ENCODE measurements at places on chromosomes 1 and 21. TPM values are rescaled to one million over a fixed set of nuclear protein-coding genes. Genes with fewer than 3 reads are reported as not detected.
A peak's percentile ranks its signal among the peaks of the same experiment; 100 is the strongest.

GRCh38 chr1:154405747-154406571, 816 bp downstream of the IL6R start:
- no peaks in the 10 kb centered on the region for H3K36me3 ChIP-seq
- no peaks in the 10 kb centered on the region for H3K27me3 ChIP-seq
- peaks cover 52% of the 10 kb centered on the region for H3K4me1 ChIP-seq
- peak overlapping the region; percentile 95 for H3K27ac ChIP-seq
- H3K4me3 ChIP-seq = peak overlapping the region; percentile 79

Gene B3GALT5
- 1.5 TPM for total RNA-seq

GRCh38 chr1:227924833-227925574, 22.7 kb downstream of the WNT9A start:
- no peak overlapping the region for H3K27ac ChIP-seq
- no peak overlapping the region for H3K4me3 ChIP-seq
- no peaks in the 10 kb centered on the region for H3K36me3 ChIP-seq
- peaks cover 9% of the 10 kb centered on the region for H3K4me1 ChIP-seq

Gene MFSD2A
- total RNA-seq = 56.0 TPM

GRCh38 chr1:21608798-21609197, 60.4 kb downstream of the RAP1GAP start:
- no peak overlapping the region for H3K27ac ChIP-seq
- no peak overlapping the region for H3K4me3 ChIP-seq
- H3K36me3 ChIP-seq = no peaks in the 10 kb centered on the region
- DNase-seq = no peak
- H3K4me1 ChIP-seq = no peaks in the 10 kb centered on the region

Gene VPS13D
- 88.9 TPM for total RNA-seq

DNA sequence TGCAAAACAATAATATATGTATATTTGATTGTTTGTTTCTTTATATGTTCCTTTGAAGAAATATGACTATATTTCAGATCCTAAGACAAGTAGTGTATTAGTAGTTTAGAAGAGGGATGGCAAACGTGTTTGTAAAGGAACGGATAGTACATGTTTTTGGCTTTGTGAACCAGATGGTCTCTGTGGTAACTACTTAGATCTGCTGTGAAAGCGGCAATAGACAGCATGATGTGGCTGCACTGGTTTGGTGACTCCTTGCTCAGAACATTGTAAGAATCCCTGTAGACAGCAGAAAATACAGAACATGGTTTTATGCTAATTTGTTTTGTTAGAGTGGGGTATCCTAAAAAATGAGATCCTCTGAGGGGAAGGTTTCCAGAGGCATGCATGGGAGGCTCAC, 3.1 kb downstream of the ACADM start:
- H3K36me3 ChIP-seq = no peaks in the 10 kb centered on the region
- no peaks in the 10 kb centered on the region for H3K27me3 ChIP-seq
- H3K27ac ChIP-seq = no peak overlapping the region
- peaks cover 29% of the 10 kb centered on the region for H3K4me1 ChIP-seq
- no peak for DNase-seq

DNA sequence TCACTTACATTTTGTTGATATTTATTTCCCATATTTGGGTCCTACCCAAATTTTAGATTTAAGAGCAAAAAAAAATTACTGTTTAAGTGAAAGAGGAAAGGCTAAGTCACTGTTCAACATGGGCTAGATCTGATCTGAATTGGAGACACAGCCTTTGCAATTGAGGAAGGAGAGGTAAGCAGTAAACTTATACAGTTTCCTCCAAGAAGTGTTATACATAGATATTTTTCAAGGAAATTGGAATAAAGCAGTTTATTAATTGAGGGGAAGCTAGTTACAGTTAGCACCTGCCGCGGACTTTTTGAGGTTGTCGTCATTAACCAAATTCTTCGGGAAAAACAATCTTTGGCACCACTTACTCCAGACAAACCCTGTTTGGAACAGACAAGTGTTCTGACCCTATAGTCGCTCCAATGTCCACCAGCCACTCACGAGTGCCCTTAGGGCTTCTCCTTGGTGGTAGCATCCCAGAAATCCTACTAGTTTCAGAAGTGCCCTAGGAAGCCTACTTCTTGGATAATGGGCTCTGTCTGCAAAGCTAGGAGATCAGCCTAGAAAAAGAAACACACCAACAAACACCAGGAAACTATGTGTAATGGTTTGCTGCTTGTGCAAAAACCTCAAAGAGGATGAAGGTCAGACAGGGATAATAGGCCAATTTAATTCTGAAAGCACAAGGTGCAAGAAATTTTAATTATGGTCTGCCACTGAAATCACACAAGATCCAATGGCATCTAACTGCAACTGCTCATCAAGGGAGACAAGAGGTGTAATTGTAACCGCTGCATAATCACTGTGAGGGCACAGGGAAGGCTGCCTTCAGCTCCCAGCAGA, 2.5 kb downstream of the WLS start:
- peak overlapping the region; percentile 73 for H3K4me3 ChIP-seq
- no peaks in the 10 kb centered on the region for H3K27me3 ChIP-seq
- peaks cover 57% of the 10 kb centered on the region for H3K4me1 ChIP-seq
- no peak for DNase-seq

DNA sequence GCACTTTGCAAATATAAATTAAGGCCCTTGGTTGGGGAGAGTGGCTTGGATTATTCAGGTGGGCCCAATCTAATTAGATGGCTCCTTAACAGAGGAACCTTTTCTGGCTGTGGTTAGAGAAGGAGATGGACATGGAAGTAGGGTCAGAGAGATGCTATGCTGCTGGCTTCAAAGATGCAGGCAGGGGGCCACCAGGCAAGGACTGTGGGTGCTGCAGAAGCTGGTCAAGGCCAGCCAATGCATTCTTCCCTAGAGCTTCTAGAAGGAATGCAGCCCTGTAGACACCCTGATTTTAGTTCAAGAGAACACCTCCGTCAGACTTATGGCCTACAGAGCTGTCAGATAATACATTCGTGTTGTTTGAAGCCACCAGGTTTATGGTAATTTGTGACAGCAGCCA, 3.7 kb upstream of the TMEM9 start:
- H3K36me3 ChIP-seq = no peaks in the 10 kb centered on the region
- H3K4me1 ChIP-seq = peaks cover 18% of the 10 kb centered on the region
- H3K27ac ChIP-seq = no peak overlapping the region
- no peak overlapping the region for H3K4me3 ChIP-seq
- no peak for DNase-seq

DNA sequence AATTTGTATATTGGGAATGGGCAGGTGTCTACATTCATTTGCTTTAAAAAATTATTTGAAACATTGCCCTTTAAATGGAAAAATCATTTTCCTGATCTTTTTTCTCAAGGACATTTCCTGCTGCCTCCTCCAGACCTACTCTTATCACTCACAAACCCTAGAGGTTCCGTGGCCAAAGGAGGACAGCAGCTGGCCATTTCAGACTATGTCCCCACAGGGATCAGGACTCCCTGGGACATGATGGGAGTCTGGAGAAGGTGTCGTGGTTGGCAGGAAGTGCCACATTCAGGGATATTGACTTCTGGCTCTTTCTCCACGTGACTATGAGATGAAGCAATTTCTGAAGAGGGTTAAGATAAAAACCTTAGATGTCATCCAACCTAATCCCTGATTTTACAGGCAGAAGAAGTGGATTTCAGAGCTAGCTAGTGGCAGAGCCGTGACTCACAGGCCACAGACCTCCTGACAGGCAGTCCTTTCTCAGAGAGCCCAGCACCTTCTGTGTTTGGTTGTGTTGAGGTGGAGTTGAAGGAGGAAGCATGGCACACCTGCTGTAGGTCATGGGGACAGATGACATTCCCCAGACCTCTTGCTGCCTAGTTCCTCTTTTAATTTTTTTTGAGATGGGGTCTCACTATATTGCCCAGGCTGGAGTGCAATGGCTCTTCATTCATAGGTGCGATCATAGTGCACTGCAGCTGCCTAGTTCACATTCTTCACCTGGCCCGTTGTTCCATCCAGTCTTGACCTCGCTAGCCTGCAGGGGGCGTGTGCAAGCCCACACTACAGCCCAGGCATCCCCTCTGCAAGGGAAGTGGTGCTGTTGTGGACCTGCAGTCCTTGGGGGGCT, 25.5 kb upstream of the IL10 start:
- H3K27me3 ChIP-seq = no peaks in the 10 kb centered on the region
- no peak overlapping the region for H3K27ac ChIP-seq
- H3K4me3 ChIP-seq = no peak overlapping the region
- DNase-seq = no peak
- H3K36me3 ChIP-seq = no peaks in the 10 kb centered on the region

Gene HSPA6
- 0.98 TPM for total RNA-seq

DNA sequence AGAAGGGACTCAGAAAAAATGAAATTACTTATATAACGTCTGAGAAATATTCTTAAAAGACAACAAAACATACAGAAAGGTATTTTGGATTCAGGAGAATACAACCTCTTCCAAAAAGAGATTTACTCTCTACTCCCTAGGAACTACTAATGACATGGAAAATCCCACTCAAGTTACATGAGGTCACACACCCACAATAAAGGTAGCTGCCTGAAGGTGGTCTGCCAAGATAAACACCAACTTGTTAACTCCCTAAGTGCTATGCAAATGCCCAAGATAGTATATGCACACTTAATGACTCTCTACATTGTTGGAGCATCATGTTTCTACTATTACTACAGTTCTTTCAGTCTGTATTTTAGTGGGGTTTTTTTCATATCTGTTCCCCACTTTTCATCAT, 26.5 kb downstream of the RERE start:
- H3K4me3 ChIP-seq = no peak overlapping the region
- no peak for DNase-seq
- H3K27ac ChIP-seq = no peak overlapping the region
- no peaks in the 10 kb centered on the region for H3K36me3 ChIP-seq

GRCh38 chr1:217602380-217602779, 28.5 kb downstream of the GPATCH2 start:
- H3K4me3 ChIP-seq = no peak overlapping the region
- DNase-seq = no peak
- H3K27ac ChIP-seq = no peak overlapping the region
- H3K4me1 ChIP-seq = no peaks in the 10 kb centered on the region
- no peaks in the 10 kb centered on the region for H3K27me3 ChIP-seq
- H3K36me3 ChIP-seq = no peaks in the 10 kb centered on the region

DNA sequence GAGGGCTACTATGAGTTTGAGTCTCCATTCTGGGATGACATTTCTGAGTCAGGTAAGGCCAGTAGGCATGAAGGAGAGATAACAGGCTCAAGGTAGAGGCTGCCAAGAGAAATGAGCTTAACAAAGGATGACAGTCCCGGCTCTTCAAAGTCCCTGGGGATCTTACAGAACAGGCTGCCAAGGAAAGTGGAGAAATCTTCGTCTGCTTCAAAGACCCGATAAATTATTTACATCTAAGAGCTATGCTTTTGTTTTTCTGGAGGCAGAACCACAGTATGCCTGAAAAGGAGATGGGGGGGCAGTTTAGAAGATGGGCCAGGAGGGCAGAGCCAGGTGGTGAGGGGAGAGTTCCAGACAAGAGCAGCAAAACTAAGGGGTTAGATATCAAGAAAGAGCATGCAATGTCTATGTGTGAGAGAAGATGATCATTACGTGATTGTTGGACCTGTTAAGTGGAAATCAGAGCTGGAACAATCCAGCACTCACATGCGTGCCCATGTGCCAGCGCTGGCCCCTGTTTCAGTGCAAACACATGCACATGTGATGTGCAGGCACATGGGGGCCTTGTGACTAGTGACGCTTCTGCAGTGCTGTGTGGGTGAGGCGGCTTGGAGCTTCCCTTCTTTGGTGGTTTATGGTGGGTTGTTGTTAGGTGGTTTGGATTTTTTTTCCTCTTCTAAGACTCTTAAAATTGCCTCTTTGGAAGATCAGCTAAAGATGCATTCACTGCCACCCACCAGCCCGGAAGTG, 25.7 kb downstream of the CAMK1G start:
- DNase-seq = no peak
- no peak overlapping the region for H3K4me3 ChIP-seq
- no peaks in the 10 kb centered on the region for H3K27me3 ChIP-seq
- no peaks in the 10 kb centered on the region for H3K4me1 ChIP-seq
- H3K36me3 ChIP-seq = no peaks in the 10 kb centered on the region

Gene ZNF281
- total RNA-seq = 8.8 TPM

GRCh38 chr1:171636141-171636540, 14.1 kb downstream of the MYOCOS start:
- no peak for DNase-seq
- no peaks in the 10 kb centered on the region for H3K27me3 ChIP-seq
- no peaks in the 10 kb centered on the region for H3K36me3 ChIP-seq
- H3K4me1 ChIP-seq = no peaks in the 10 kb centered on the region
- no peak overlapping the region for H3K4me3 ChIP-seq
- H3K27ac ChIP-seq = no peak overlapping the region
